ENCODE measurements at places on chromosomes 7 and 10.

GRCh38 chr7:47100817-47101435, 481.0 kb downstream of the TNS3 start:
- DNase-seq, result peak; percentile 55

DNA sequence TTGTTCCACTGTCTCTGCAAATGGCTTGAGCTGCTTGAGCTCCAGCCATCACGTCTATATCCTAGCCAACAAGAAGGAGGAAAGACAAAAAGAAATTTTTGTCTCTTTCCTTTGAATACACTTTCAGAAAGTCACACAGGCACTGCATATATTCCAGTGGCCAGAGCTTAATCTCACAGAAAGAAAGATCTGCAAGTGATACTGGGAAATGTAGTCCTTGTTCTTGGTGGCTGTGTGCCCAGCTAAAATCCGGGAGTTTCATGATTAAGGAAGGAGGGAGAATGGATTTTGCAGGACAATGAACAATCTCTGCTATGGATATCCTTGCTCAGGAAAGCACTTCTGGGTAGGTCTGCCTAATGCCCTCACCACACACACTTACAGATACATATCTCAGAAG, 19.5 kb upstream of the DLG5 start:
- no peak for DNase-seq

- no peak for DNase-seq
Observed at GRCh38 chr10:129442866-129443265, 24.2 kb upstream of the MGMT start.

DNA sequence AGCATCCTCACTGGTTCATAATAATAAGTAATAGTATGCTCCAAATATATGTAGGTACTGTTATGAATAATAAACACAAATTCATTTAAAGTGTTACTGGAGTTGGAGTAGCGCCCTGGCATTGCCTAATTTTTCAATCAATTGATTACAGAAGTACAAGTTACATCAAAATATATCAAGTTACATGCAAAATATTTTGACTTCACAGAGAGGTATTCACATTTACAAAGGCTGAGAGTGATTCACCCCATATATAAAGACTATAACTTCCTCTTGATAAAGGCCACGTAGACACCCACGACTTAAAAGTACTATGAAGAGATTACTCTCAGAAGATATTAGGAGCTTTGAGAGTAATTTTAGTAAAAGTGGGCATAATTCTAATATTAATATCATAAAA, 13.6 kb upstream of the COL17A1 start:
- DNase-seq, result no peak
